ENCODE measurements at places on chromosomes 2 and 18.

GRCh38 chr18:75530118-75530517 lies 102.6 kb upstream of the SMIM21 start:
- no peak for DNase-seq

DNA sequence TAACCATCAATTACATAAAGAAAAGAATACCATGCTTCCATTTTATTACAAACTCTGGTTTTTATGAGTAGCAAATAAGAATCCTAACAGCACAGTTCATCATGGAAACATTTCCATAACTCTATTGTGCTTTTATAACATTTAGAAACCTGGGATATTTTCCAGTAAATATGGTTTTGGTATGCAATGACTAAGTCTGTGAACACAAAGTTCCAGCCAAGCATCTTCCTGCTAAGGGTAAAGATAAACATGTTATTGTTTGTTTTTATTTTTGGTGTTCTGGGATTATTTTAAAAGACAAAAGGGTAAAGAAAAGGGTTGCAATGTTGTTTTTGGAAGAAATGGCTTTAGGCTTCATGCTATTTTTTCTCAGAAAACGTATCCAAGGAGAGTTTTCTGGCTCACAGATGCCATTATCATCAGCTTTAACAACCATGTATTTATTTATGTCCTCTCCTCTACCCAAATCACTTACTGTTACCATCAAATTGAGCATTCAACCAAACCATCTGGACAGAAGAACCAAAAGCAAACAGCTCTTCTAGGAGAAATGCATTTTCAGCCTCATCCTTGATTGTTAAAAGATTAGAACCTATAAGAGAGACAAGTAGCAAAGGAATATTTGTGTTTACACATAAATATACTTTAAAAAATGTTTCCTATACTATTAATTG lies 116.0 kb downstream of the PLA2R1 start:
- DNase-seq, result no peak

- DNase-seq, result no peak
Measured at GRCh38 chr2:204900910-204901309, 355.6 kb downstream of the PARD3B start.

- DNase-seq, result no peak
Measured at GRCh38 chr2:215363461-215364156, 51.8 kb downstream of the ATIC start.

All from activated T-helper 1 cell treated with Interleukin-2 at 50 U/mL for 16 hours (primary cell).